ENCODE measurements at places on chromosomes 13 and 19.
A peak's percentile ranks its signal among the peaks of the same experiment; 100 is the strongest.

DNA sequence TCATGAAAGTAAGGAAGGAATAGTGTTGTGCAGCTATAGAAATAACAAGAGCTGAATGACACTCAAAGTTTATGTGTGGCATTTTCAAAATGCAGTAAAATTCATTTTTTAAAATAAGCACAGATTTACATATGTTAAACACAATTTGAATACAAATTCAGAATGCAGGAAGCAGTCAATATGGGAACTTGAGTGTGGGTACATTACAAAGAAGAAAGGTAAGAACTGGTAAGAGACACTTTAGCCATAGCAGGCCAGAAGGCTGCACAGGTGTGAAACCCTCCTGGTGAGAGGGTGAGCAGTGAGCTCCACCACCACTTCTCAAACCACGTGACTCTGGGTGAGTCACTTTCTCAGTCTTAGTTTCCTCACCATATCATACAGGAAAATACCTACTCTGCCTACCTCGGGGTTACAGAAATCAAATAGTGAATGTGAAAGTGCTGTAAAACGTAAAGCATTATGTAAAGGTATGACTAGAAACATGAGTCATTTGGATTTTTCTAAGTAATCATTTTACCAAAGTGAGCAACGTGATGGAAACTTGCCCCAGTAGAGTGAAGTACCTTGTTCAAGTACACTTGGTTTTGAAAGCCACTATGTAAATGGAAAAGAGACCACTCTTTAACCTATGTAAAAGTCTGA, 40.5 kb downstream of the USP12 start:
- DNase-seq: no peak

GRCh38 chr19:5557691-5558090, 10.1 kb downstream of the TINCR start:
- no peak for DNase-seq

DNA sequence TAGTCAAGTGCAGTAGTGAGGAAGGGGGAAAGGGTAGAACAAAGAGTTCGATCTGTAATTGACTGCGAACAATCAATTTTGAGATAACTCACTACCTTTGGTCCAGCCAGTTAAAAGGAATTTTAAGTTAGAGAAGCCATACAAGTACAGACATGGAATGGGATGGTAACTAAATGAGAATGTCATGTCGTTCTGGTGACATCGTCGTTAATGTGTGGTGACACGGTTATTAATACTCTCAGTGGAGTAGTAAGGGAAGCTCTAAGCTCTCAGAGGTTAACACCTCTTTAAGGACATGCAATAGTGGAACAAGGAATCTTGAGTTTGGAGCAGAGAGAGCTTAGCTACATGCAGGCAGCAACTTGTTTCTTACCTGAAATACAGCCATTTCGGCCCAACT, 154.9 kb upstream of the KLF12 start:
- DNase-seq: no peak

GRCh38 chr13:82092312-82092711, 1751.4 kb upstream of the SPRY2 start:
- no peak for DNase-seq

DNA sequence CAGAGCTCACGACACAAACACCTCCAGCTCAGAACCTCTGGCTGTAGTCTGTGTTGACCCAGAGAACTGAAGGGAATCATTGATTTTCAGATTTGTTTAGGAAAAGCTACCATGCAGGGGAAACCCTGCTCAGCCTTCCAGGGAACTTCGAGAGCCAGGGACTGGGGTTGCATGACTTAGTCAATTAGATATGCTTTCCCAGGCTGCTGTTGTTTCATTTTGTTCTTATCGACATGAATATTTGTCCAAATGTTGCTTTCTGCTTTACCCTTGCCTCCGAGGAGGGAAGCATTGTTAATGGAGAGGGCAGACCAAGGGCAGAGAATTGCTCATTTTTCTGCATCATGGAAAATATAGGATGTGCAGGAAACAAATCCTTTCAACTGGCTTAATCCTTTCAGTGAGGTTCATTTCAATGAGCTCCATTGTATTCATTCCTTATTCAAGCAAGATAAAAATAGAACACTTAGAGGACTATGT, 82.5 kb downstream of the KLF5 start:
- DNase-seq: no peak

DNA sequence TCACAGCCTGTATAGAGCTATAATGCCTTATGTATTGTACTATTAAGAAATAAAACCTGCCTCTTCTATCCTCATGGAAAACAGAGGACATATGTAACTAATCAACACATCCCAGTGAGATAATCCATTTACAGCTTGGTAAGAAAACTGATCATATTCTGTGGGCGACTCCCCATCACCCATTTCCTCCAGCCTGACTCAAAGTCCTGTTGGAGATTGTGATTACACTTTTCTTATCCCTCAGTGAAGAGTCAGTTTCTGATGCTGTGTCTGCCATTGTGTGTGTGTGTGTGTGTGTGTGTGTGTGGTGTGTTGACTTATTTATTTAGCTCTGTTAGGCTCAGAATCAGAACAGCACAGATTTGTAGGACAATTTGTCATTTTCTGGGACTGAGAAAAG, 212.8 kb downstream of the FGF9 start:
- DNase-seq: no peak

GRCh38 chr19:38670921-38671398, 23.5 kb downstream of the ACTN4 start:
- no peak for DNase-seq

DNA sequence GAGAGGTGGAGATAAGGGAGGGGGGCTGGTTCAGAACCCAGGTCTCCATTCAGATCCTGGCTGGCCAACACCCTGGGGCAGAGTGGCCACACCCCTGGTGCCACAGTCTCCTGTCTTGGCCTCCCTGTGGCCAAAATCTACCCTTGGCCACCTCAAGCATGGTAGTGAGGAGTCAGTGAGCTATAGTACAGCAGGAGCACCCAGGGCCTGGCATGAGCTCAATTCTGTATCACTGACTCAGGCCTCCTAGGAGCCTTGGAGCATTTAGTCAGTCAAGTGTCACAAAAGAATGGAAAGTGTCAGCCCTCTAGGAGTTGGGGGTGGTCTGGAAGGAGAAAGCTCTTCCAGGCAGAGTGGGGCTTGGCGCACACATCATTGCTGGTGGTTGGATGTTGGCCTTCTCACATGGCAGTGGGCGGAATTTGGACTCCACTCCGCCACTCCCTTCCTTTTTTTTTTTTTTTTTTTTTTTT, 6.6 kb upstream of the CD79A start:
- no peak for DNase-seq

DNA sequence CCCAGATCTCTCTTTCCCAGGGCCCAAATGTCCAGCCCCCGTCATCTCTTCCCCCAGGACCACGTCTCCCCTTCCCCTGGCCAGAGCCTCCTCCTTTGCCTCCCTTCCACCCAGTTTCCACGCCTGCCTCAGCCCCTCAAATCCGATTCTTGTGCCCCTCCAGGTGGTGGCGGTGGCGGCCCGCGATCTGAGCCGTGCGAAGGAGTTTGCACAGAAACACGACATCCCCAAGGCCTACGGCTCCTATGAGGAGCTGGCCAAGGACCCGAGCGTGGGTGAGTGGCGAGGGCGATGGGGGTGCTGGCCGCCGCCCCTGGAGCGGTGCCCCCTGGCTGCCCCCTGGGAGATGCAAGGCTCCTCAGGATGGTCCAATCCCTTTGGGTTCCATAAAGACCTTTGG, 1.3 kb downstream of the DHDH start:
- no peak for DNase-seq

GRCh38 chr13:100409132-100409531, 179.5 kb downstream of the GGACT start:
- no peak for DNase-seq

DNA sequence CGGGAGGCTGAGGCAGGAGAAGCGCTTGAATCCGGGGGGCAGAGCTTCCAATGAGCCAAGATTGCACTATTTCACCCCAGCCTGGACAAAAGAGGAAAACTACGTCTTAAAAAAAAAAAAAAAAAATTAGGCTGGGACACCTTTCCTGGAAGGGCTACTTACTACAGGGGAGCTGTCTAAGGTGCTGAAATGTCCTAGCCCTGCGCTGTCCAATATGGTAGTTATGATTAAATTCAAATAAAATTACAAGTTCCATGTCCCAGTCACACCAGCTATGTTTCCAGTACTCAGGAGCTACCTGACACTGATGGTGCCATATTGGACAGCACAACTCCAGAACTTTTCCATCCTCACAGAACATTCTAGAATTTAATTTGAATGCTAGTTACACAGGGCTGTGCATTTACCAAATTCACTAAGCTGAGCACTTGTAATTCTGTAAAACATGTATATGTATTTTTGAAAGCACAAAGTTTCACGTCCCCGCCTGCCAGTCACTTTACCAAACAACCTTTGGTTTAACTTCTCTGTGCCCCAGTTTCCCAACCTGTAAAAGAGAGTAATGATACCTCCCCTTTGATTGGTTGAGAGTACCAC, 9.2 kb upstream of the ZSCAN22 start:
- DNase-seq: no peak

DNA sequence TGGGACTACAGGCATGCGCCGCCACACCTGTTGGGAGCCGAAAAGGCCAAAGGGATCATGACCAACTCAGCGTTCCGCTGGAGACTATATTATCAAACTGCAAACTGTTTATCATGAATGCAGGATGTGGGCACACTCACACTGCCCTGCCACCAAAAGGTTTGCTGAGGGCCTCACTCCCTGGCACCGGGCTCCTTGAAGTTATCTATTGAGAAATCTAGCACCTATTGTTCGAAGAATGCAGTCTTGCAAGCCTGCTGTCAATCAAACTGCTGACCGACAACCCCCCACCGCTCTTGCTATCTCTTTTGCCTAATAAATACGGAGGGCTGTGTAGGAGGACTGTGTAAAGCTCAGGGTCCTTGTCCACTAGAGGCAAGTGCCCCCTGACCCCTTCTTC, 5.2 kb upstream of the ZNF836 start:
- no peak for DNase-seq

GRCh38 chr19:48290771-48291488, 21.0 kb downstream of the ZNF114 start:
- DNase-seq: peak; percentile 58

DNA sequence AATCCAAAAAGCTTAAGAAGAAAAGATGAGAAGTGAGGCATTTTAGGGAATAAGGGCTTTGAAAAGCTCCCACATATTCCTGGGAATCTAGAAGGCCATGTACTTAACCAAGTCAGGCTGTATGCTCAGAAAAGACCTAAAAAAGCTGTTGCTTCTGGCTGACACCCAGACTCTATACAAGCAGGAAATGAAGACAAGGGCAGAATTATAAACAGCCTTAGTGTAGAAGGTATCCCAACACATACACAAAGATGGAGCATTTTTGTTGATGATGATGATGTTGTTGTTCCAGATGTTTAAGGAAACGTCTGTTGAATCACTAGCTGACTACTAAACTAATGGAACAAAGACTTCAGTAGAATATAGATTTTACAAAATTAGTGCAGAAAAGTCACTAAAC, 26.1 kb upstream of the N4BP2L1 start:
- no peak for DNase-seq

- DNase-seq: no peak
These were observed 1.1 kb downstream of the ARL11 start for GRCh38 chr13:49629196-49629938.

GRCh38 chr19:52140032-52140710, 433 bp upstream of the ZNF616 start:
- DNase-seq: no peak

DNA sequence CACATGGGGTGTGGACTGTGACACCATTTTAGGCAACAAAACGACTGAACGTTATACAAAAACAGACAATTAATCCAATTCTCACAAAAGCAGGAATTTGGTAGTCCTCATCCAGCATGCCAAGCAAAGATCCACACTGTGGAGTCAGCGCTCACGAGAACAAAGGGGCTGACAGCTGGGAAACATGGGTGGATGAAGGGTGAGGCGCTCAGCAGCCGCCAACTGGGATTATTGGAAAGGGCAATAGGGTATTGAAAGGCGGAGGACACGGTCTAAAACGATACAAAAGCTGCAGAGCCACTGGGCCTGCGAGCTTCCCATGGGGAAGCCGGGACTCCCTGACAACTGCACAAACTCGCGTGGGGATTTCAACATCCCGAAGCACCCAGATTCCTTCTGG, 4.7 kb upstream of the ZNF813 start:
- DNase-seq: no peak

DNA sequence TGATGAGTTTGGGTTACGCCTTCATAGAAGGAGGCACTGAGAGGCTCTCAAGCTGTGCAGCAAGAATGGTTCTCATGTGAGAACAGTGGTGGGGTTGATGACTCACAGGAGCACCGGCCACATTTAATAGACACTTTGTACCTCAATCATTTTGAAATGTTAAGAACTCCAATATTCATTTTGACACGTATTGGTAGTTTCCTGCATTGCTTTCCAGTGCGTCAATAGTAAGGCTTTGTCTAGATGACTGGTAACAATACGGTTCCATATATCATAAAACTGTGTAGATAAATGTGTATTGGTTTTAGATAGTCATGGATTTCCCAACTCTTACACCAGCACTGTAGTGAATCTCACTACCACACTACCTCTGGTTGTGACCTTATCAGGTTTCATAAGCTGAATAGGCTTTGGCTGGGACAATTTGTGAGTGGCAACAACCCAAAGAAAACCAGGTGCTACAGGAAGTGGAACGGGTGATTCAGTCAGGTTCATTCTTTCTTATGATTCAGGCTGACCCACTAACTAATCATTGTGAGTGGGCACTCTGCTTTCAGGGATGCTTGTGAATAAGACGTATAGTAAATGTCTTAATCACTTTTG, 362.6 kb downstream of the KLF5 start:
- DNase-seq: no peak

GRCh38 chr19:11814700-11815035, 595 bp downstream of the ZNF440 start:
- DNase-seq: no peak

GRCh38 chr13:49356223-49356622, 87.6 kb downstream of the CAB39L start:
- no peak for DNase-seq

DNA sequence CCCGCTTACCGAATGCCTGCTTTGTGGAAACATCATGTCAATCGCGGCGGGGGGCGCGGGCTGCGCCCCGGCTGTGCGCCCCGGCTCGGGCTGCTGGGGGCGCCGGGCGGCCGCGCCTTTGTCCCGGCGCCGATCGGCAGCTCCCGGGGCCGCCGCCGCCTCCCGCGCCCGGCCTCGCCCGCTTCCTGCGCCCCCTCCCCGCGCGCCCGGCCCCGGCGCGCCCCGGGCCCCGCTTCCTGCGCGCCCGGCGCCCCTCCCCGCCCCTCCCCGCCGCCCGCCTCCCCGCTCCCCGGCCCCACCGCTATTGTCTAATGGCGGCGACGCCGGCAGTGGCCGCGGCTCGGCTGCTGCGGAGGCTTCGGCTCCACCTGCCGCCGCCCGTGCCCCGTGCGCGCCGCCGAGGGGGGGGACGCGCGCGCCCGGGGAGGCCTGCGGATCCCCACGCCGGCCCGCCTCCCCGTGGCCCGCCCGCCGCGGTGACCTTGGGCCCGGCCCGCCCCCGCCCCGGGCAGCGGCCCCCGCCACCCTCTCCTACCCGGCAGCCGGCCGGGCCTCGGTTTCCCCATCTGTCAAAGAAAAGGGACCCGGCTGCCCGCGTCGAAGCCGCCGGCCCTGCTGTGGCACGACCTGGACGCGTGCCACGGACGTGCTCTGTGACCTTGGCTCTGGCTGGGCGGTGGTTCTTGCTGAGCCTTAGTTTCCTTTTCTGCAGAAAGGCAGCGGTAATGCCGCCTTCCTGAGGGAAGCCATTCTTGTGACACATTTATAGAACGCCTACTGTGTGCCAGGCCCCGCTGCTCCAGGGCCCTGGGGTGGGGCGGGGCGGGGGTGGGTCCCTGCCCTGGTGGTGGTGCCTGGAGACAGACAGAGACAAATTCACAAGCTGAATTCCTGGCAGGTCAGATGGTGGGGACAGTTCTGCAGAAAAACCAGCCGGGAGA, at the start of gene TLE5:
Gene TLE5, minus strand, starts transcription at position 331 of the 941 bp plus-strand sequence. Its CDS starts 295 bp downstream, at position 36.
- no peak for DNase-seq
